Renal cortical epithelial cell (primary cell): ENCODE measurements at places on chromosomes 3 and 15.

GRCh38 chr3:1087066-1087560 is 5.7 kb upstream of the CNTN6 start:
- DNase-seq = peak; percentile 98

- no peak for DNase-seq
Observed at GRCh38 chr3:194728986-194729385, 43.3 kb downstream of the FAM43A start.

GRCh38 chr3:13574083-13574797 is 25.3 kb downstream of the FBLN2 start:
- no peak for DNase-seq

GRCh38 chr3:28286595-28286994 is 45.2 kb downstream of the CMC1 start:
- peak; percentile 55 for DNase-seq

GRCh38 chr15:82105451-82106215 is 59.8 kb upstream of the MEX3B start:
- DNase-seq = peak; percentile 66
